ENCODE measurements at places on chromosomes 6 and 20.

GRCh38 chr6:22980446-22980845 is 411.1 kb downstream of the HDGFL1 start:
- DNase-seq, result no peak

- no peak for DNase-seq
These were observed 79.2 kb upstream of the PHACTR2 start for GRCh38 chr6:143598466-143599080.

GRCh38 chr6:156617376-156617775 is 159.8 kb upstream of the ARID1B start:
- DNase-seq, result peak; percentile 7

DNA sequence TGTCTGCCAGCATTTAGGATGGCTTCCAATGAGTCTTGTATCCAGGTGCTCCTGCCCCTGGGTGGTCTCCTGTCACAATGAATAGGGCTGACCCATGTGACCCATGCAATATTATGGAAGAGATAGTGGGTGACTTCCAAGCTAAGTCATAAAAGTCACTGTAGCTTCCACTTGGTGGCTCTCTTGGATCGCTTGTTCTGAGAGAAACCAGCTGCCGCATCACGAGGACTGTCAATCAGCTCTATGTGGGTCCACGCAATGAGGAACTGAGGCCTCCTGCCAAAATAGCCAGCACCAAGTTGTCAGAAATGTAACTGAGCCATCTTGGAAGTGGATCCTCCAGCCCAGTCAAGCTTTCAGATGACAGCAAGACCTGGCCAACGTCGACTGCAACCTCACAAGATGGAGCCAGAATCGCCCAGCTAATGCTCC is 14.9 kb upstream of the MATN4 start:
- DNase-seq, result no peak

- DNase-seq, result no peak
These were observed 37.1 kb downstream of the RIPOR2 start for GRCh38 chr6:24898676-24899075.

GRCh38 chr6:142856624-142857232 is 88.2 kb downstream of the HIVEP2 start:
- DNase-seq, result no peak

- DNase-seq, result no peak
These were observed 19.7 kb upstream of the CITED2 start for GRCh38 chr6:139394027-139394649.

DNA sequence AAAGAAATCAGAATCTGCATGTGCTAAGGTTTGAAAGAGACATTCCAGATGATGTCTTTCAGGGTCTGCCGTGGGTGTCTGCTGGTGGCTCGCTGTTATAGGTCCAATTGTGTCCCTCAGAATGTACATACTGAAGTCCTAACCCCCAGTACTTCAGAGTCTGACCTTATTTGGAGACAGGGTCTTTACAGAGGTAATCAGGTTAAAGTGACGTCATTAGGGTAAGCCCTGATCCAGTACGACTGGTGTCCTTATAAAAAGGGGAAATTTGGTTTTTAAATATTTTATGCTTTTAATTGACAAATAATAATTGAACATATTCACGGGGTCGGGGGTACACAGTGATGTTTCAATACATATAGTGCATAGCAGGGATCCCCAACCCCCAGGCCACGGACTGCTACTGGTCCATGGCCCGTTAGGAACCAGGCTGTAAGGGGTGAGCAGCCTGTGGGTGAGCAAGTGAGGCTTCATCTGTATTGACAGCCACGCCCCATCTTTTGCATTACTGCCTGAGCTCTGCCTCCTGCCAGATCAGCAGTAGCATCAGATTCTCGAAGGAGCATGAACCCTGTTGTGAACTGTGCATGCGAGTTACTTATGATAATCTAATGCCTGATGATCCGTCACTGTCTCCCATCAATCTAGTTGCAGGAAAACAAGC is 33.2 kb upstream of the SLC22A23 start:
- DNase-seq, result no peak

- DNase-seq, result no peak
These were observed 233.4 kb upstream of the FLRT3 start for GRCh38 chr20:14570811-14571210.

GRCh38 chr6:159966339-159966738 is 2.5 kb upstream of the IGF2R start:
- DNase-seq, result no peak

DNA sequence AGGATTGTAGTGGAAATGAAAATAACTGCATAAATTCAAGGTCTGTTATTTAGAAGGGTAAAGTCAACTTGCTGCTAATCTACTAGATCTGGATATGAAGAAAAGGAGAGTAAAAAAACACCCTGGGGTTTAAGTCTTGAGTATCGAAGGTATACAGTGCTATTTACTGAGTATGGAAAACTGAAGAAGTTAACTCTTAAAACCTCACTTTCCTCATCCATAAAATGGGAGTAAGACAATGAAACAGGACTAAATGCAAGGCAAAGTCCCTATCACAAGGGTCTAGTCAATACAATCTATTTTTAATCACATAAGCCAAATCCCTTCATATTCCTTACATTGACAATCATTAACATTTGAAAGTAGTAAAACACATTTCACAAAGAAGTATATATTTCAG is 2.2 kb downstream of the FBXO5 start:
- DNase-seq, result no peak

GRCh38 chr6:125798734-125799508 is 8.2 kb downstream of the NCOA7 start:
- no peak for DNase-seq

- DNase-seq, result no peak
These were observed 151.5 kb upstream of the FLRT3 start for GRCh38 chr20:14488756-14489479.

- no peak for DNase-seq
These were observed 77.2 kb downstream of the GPR6 start for GRCh38 chr6:110055387-110055735.

All from cortex of kidney (tissue), 1 donor.